ENCODE measurements at places on chromosomes 3 and 15.
A peak's percentile ranks its signal among the peaks of the same experiment; 100 is the strongest.

GRCh38 chr15:88472225-88472624 lies 4.7 kb downstream of the MRPS11 start:
- DNase-seq = peak; percentile 8

- DNase-seq = no peak
Observed at GRCh38 chr3:43526956-43527355, 94.9 kb downstream of the ANO10 start.

DNA sequence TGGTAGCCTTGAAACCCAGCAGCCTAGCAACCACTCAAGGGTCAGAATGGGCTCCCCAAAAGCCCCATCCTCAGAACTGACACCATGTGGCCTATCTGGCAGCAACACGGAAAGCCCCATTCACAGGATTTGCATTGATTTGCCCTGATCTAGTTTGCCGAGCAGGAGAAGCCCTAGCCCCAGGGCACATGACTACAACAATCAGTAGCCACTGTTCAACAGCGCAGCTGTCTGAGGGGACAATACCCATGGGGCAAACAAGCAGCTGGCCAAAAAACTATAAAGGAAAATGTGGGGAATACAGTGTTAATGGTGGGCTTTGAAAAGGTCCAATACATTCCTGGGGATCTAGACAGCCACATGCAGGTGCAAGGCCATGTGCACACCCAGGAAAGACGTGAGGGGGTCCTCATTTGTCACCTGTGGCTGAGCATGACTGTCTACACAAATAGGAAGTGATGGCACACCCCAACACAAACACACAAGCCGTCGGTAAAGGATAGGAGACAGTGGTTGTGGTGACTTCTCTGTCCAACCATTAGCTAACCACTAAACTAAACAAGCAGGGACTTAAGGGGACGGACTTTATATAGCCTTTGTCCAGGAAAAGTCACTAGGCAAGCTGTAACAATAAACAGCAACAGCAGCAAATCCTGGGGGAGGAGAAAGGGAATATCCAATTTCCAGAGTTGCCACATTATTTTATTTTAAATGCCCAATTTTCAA lies 113.7 kb downstream of the LRIG1 start:
- no peak for DNase-seq

DNA sequence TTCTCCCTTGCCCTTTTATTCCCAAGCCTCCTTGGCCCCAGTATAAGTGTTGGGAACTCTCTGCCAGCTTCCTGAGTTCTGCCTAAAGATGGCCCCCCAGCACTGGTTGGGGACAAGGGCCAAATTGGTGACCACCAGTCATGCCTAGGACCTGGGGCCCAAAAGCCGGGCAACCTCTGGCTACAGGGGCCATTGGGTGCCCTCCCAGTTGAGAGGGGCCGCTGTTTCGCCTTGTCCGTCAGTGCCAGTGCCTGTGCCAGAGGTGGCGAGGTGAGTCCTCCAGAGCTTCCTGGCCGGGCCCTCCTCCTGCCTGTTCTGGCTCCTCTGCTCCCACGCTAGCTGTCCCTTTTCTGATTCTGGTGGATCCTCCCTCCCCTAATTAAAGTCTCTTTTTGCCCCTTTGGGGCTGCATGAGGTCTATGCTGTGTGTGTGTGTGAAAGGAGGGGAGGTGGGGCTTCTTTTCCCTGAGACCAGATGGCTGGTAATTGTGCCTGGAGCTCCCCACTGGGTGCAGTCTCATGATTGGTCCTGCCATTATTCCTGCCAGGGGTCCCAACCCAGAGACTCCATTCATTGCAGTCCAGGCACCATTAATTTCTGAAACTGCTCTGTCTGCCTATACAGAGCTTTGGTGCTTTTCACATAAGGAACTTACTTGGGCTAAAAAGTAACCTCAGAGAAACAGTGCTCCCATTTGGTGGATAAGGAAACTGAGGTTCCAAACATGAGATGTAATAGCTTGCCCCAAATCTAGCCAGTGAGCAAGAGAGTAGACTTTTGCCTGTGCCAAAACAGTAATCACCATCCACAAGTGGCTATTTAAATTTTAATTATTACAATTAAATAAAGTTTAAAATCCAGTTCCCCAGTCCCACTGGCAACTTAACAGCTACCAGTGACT lies 3.1 kb upstream of the TTLL3 start:
- DNase-seq = peak; percentile 59

- DNase-seq = no peak
Observed at GRCh38 chr15:29712149-29712885, 110.0 kb downstream of the TJP1 start.

DNA sequence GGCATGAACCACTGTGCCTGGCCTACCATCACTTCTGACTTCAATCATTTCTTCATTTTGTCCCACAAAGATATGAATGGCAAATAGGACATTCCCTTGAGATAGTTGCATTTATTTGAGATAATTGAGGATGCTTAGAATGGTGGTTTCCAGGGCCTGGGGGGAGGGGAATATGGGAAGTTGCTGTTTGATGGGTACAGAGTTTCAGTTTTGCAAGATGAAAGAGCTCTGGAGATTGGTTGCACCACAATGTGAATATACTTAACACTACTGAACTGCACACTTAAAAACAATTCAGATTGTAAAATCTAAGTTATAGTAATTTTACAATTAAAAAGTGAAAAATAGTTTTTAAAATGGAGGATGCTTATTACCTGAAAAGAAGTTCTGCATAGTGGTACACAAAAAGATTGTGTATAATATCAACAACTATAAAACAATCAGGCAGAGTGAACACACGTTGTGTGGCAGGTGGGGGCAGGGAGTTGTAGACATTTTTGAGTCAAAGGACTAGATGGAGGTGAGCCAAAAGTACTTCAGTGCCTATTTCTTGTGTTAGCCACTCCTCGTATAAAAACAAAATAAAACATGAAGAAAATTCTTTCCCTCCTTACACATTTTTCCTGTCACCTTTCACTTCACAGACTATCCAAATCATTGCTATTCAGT lies 18.5 kb upstream of the RIOX2 start:
- DNase-seq = no peak

GRCh38 chr15:33069161-33069560 lies 125.4 kb downstream of the FMN1 start:
- DNase-seq = no peak

- no peak for DNase-seq
Observed at GRCh38 chr3:8766148-8766547, 3.3 kb downstream of the OXTR start.

DNA sequence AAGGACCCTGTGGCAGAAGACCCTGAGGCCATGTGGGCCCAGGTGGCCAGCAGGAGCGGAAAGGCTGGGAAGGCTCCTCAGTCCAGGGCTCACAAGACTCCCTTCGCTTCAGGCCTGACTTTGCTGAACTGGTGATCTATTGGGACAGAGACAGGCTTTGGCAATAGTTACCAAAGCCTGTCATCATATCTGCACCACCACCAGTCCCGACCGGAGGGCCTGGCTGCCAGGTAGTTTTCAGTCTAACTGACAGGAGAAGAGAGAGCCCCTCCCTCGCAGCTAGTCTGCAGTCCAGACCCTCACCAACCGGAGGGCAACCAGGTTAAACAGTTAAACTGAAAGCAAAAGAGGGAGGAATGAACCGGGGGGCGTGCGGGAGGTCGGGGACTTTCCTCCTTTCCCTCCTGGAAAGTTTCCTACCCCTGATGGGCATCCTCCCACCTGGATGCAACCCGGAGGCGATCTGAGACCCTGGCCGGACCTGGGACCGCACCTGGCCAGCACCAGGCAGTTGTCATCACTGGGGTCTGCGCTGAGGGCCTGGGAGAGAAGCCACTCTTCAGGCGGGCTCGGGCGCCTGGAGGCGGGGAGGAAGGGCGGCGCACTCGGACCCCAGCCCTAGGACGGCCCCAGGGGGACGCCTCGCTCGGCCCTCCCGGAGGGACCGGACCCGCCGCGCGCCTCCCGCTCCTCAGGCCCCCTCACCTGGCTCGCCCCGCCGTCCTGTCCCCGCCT lies 435 bp downstream of the RAB27A start:
- peak; percentile 59 for DNase-seq

GRCh38 chr3:28328188-28329151 lies 20.1 kb upstream of the ZCWPW2 start:
- DNase-seq = peak; percentile 23

- no peak for DNase-seq
Observed at GRCh38 chr3:196039359-196039758, 42.5 kb downstream of the TFRC start.

- DNase-seq = no peak
Observed at GRCh38 chr3:86913160-86913559, 77.8 kb downstream of the VGLL3 start.

DNA sequence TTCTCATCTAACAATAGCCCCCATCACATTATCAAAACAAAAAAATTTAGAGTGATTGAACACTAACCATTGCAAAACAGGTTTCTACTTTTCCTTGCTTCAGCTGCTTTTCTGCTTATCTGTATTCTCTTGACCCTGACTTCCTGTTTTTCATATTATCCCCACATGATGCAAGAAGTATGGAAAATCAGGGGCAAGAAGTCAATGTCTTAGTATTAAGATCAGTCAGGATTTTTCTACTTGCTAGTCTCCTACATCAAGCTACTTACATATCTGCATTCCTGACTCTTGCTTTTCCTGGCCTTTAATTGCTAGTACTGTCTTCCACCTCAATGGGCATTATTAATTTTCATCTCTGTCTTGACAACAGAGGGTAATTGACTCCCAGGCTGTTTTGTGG lies 300.2 kb downstream of the OTOL1 start:
- DNase-seq = no peak

GRCh38 chr15:39140060-39140604 lies 440.7 kb upstream of the THBS1 start:
- peak; percentile 85 for DNase-seq

DNA sequence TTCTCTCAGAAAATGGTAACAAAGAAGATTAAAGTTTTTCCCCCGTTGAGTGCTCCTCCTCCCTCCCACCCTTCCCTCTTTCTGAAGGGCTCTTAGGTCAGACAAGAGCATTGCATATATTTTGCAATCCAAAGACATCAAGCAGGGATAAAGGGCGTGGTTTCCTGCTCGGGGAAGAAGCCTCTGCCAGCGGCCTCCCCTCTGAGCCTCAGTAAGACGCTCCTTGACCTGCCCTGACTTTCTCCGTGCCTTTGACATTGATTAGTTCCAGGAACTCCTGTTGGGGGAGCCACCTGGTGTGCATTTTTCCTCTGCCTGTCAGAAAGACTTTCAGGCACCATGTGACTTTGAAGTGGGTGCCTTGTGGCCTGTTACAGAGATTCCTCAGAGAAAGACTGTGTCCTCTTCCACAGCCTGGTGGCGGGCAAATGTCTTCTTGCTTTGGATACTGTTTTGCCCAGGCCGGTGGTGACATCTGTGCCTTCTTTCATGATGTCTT lies 87.2 kb upstream of the TBL1XR1 start:
- peak; percentile 39 for DNase-seq

GRCh38 chr15:68843425-68844311 lies 23.0 kb upstream of the ANP32A start:
- peak; percentile 75 for DNase-seq

- DNase-seq = peak; percentile 49
Observed at GRCh38 chr3:138072796-138073195, 42.6 kb downstream of the DZIP1L start.

DNA sequence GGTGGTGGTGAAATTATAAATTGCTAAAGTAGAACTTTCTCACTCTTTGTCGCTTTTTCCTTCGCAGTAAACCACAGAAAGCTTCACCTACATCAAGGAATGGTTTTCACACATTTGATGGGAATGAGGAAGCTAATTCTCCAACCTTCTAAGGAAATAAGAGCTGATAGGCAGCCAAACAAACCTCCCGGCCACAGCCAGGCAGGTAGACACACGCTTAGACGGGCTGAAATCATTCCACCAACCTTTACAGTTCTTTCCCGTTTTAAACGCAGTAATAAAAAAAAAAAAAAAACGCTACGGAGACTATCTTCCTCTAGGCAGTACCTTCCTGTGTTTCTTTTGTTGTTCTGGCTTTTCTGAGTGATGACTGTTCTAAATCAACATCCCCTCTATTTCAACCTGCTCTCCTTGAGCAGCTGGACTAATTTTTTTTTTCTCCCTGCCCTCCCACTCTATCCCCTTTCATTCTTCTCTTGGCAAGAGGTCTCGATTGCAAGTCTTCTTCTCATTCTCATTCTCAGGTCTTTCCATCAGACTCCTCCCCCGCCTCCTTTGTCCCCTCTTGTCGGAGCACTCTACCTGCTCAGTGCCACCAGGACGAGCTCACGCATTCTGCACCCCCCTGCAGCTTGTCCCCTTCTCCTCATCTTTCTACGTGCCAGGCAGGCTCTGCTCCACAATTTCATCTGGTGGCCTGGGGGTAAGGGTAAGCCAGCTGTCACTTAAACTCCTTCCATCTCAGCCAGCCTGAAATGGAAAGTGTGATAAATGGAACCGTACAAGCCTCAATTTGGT lies 391.1 kb upstream of the MDFIC2 start:
- peak; percentile 18 for DNase-seq

DNA sequence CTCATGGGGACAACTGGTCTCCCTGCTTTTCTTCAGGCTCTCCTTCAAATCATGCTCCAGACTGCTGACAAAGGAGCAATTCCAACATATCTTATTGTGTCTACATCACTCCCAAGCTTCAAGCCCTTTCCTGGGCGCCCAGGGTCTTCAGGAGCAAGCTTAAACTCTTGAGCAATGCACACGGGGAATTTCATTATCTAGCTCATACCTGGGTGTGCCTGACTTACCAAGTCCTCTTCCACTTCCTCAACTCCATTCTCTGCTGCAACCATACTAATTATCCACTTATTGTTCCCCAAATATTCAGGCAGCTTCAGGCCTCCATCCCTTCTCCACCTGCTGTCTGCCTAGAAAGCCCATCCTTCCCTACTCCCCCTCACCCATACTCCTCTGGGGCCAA lies 50.6 kb downstream of the B3GNT5 start:
- no peak for DNase-seq

- no peak for DNase-seq
Observed at GRCh38 chr3:31353166-31353565, 179.6 kb upstream of the STT3B start.

DNA sequence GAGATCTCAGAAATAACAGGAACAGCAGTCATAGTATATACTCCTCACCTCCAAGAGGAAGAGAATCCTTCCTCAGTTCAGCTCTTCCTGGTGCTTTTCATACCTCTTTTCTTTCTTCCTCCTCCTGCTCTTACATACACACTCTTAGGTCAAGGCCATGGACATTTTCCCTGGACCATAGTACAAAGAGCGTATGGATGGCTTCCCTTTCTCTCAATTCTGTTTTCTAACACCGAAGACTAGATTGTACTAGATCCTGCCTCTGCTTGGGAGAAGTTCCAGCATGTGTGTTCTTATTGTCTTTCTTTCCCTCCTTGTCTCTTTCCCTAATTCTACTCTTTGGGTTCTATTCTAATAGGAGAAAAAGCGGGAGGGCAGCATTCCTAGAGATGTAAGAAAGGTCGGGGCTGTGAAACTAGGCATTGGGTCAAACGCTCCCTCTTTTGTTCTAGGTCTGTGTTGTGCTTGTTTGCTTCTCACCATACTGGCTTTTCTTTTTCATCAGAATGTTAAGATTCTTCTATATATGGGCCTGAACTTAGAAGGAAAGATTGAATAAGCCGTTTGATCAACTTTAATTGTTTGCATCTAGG lies 77.4 kb downstream of the VPS8 start:
- no peak for DNase-seq

Data from NCI-H2171 treated with DMSO at 0.1 percent for 48 hours (cell line).